ENCODE measurements at places on chromosomes 12 and 14.

DNA sequence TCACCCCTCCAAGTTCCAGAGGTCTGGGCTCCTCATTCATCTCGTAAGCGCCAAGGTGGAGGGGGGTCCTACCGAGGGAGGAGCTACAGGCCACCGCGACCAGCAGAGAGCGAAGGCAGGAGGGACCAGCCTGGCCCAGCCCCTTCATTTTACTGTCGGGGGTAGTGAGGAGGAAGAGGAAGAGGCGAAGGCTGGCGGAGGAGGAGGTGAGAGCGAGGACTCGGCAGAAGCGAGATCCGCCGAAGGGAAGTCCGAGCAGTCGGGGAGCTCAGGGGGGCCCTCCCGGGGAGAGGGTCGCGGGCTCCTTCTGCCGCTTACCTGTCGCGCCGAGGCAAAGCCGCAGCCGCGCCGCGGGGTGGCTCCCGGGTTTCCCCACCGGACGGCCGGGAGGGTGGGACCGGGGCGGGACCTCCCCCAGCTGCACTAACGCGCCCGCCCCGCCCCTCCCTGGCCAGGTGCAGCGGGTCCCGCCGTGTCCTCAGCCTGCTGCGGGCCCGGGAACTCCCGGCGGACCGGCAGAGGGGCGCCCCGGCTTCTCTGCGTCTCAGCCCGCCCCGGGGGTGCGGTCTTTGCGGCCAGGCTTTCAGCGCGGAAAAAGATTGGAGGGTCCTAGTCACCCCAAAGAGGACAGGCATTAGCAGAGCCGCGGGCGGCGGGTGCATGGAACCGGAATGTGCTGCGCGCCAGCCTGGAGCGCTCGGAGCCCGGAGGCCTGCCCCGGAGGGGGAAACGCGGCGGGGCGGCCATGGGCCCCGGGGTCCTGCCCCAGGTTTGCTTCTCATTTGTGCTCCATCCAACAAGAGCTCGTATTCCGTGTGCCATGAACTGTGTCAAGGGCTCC lies at the start of gene GALNT6:
Gene GALNT6, minus strand, starts transcription at position 124 of the 841 bp plus-strand sequence. CDS start 11,625 bp downstream, outside the sequence.
- no peak for DNase-seq

GRCh38 chr14:103520657-103521437 lies 1.8 kb downstream of the CKB start:
- DNase-seq: no peak

DNA sequence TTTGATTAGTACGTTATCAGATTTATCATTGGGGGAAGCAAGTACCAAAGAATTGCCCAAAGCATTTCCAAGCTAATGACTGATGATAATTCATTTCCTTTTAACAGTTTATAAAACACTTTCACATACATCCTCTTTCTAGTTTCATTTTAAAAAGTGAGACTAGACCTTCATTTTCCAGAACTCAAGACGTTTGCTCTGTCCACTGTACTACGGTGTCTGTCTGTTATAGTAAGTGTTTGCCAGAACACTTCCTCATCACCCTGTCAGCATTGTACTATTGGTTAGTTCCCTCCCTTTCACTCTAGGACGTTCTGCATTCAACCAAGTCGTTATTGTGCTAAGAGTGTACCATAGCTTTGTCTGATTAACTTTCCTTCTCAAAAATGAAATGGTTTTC lies 81.7 kb upstream of the TMEM263 start:
- DNase-seq: no peak

- DNase-seq: no peak
These were observed 53.9 kb upstream of the STRN3 start for GRCh38 chr14:31080056-31080455.

DNA sequence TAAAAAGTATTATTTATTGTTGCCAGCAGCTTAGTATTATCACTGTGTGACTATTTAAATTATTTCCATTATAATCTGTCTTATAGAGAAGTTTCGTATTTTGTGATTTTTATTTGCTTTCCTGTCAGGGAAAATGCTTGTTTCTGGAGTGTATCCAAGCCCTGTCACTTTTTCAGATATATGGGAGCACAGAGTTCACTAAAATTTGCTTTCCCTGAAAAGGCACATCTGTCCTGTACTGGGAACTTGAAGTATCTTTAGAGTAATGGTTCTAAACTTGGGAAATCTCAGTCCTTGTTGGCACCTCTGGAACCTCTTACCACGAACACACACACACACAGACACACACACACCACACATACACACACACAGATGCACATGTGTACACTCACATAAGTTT lies 39.3 kb upstream of the SSTR1 start:
- no peak for DNase-seq

GRCh38 chr12:108271951-108272872 lies 66.9 kb downstream of the CMKLR1 start:
- DNase-seq: no peak

DNA sequence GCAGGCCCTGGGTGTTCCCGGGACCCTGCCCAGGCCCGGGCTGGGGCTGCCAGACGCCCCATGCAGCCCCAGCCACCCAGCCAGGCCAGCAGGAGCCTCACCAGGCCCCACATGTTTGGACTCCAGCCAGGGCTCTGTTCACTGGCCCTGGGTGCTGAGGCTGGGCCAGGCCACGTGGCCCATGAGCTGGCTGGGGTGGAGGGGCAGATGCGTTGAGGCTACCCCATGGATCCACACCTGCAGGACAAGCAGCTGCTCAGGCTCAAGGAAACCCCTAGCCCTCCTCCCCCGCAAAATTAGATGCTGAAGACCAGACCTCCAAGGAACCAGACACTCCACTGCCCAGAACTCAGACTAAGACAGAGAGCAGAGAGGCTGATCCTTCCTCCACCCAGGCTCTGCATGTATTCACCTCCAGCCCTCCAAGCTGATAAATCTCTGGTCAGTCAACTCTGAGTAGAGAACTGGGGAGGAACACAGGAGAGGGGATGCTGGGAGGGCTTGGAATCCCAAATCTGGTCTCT lies 1.6 kb downstream of the CDH24 start:
- no peak for DNase-seq

DNA sequence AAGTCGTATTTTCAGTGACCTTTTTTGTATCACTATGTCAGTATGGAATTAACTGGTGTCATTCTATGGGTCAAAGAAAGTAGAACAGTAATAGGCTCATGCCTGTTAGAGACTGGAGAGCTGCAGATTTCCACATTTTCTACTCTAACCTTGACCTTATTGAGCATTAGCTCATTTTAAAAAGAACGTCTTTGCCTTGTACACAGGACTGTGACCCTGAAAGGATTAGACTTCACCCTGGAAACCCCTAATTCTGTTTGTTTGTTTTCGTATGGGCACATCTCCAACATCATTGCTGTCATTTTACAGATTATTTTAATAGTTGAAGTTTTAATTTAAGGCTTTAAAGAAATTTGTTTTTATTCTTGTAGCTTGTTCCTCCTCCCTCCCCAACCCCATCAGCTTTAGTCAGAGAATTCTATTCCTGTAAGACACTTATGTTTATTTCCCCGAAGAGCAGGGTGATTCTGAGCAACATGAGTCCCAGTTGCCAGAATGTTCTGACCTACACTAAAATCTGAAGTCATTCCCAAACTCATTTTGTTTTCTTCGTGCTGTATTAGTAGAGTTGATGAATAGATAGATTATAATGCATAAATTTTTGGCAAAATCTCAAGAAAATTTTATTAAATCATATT lies 451.3 kb downstream of the FOXG1 start:
- no peak for DNase-seq

GRCh38 chr14:53640695-53641094 lies 315.9 kb downstream of the BMP4 start:
- no peak for DNase-seq

DNA sequence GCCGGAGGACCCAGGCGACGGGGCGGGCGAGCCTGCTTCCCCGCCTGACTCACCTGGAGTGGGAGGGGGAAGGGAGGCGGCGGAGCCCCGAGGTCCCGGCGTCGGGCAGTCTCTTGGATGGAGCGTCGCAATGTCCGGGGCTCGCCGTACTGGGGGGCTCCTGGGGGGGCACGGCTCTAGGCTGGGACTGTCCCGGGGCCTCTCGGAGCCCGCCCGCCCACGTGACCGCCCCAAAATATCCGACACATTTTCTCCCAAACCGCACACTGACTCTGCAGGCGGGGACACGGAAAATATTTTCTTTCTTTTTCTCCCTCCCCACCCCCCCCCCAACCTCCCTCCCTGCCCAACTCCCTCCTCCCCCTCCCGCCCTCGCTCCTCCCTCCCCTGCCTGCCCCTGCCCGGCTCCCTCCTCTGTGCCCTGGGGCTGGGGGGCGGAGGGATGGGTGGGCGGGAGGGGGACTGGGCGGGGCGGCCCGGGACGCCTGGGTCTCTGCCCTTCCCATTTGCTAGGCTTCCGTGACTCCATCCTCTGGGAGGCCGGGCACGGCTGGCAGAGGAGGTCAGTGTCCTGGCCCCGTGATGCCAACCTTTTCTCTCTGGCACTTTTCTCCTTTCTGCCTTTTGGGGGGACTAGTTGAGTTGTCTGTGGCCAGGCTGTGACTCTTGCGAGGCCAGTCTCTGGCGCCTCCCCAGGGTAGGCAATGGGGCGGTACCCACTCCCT lies at the start of gene RARG:
Gene RARG, minus strand, starts transcription at position 289 of the 725 bp plus-strand sequence. CDS start 4,664 bp downstream, outside the sequence.
- peak; percentile 63 for DNase-seq

DNA sequence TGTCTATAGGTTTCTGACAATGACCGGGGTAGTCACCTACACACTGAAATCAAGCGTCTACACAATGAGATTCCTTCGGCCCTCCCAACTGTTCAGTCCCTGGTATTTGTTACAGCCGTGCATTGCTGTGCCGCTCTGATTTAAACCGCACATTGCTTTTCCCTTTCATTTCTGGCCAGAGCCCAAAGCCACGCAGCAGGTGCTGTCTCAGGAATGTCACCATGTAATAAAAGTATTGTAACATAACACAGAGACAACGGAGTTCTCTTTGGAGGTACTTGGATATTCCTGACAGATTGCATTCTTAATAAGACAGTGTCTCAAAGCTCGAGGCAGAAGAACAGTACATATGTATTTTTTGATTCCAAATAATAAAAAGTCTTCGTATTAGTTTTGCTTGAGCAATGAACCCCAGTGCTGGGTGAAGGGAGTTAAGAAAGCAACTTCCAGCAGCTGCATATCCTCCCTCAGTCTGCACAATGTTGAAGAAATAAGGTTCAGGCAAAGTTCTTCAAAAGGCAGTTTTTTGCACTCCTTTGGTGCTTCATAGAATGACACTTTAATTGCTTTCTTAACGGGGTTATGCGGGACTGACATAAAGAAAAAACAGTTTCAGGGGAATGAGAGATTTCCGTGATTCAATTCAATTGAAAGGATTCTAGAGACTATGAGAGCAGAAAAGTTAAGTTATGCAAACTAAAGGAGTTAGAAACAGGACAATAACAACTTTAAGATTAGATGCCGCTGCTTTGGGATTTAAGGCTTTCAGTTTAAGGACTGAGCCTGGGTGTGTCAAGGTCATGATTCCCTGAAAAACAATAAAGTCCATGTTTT lies 288.7 kb upstream of the FLRT2 start:
- no peak for DNase-seq

- DNase-seq: no peak
These were observed 34.7 kb downstream of the SPTB start for GRCh38 chr14:64844969-64845536.

DNA sequence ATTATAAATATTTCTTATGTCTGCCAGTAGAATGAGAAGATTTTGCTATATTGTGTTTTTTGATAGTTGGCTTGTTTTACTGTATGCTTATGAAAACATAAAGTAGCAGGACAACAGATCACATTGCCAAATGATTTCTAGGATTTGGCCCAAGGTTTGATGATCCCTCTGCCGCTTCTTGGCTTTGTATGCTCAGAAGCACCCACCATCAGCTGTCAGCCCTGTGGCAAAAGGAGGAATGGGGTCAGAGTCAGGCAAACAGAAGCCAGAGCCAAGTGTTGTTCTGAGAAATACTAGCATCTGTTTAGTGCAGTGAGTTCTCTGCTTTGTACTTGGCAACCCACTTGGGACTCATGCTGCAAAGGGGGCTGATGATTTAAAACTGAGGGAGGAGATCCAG lies 152.2 kb downstream of the PDE3A start:
- DNase-seq: no peak

DNA sequence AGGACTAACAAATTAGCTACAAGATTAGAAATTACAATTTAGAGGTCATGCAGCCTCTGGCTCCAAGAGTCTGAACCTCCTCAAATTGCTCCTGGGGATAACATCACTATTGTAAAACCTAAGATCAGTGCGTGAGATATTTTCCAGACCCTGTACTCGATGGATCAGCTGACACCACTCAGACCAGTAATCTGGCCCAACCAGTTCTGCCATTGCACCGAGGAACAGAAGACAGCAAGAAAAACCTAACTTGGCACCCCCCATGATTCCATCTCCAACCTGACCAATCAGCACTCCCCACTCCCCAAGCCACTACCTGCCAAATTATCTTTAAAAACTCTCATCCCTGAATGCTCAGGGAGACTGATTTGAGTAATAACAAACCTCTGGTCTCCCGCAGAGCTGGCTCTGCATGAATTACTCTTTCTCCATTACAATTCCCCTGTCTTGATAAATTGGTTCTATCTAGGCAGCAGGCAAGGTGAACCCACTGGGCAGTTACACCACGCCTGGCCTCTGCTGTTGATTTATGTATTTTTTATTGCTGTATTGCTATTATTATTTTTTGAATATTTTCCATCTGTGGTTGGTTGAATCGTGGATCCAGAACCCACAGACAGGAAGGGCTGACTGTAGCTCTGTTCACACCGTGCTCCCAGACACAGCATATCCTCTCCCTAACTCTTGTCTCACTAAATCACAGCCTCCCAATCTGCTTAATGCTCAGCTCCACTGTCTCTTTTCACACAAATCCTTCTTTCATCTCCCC lies 9.2 kb downstream of the HEBP1 start:
- no peak for DNase-seq

DNA sequence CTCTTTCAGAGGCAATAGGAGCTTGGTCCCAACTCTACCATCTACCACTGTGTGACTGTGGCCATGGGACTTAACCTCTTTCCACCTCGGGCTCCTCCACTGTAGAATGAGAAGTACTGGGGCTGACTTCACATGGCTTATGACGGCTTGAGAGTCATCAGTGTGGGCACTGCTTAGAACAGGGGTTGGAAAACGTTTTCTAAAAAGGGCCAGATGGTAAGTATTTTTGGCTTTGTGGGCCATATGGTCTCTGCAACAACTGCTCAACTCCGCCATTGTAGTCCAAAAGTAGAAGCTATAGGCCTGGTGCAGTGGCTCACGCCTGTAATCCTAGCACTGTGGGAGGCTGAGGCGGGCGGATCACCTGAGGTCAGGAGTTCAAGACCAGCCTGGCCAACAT lies 69.2 kb upstream of the LTA4H start:
- no peak for DNase-seq

GRCh38 chr14:91244501-91244901 lies at the start of gene GPR68:
Gene GPR68, minus strand, starts transcription at chr14:91244704. Its CDS starts 9,654 bp downstream, at chr14:91235050.
- no peak for DNase-seq

- no peak for DNase-seq
These were observed 27.8 kb downstream of the CNOT2 start for GRCh38 chr12:70271025-70271424.

DNA sequence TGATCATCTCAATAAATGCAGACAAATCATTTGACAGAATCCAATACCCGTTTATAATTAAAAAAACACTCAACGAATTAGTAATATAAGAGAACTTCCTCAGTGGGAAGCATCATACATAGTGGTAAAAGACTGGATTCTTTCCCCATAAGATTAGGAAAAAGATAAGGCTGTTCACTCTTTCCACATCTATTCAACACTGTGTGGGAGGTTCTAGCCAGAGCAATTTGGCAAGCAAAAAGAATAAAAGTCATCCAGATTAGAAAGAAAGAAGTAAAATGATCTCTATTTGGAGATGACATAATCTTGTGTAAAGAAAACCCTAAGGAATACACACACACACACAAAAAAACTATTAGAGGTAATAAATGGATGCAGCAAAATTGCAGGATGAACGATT lies 38.4 kb downstream of the YEATS4 start:
- DNase-seq: no peak
